T follicular helper cell (primary cell): ENCODE measurements at places on chromosomes 1 and 21.
A peak's percentile ranks its signal among the peaks of the same experiment; 100 is the strongest.

GRCh38 chr1:223720971-223721591 is 8.7 kb downstream of the CAPN2 start:
- DNase-seq = no peak

- DNase-seq = no peak
Observed at GRCh38 chr1:214429951-214430770, 121.2 kb downstream of the PTPN14 start.

GRCh38 chr1:154821083-154821482 is 49.0 kb downstream of the KCNN3 start:
- no peak for DNase-seq

GRCh38 chr1:68173936-68174737 is 58.2 kb downstream of the WLS start:
- DNase-seq = no peak

DNA sequence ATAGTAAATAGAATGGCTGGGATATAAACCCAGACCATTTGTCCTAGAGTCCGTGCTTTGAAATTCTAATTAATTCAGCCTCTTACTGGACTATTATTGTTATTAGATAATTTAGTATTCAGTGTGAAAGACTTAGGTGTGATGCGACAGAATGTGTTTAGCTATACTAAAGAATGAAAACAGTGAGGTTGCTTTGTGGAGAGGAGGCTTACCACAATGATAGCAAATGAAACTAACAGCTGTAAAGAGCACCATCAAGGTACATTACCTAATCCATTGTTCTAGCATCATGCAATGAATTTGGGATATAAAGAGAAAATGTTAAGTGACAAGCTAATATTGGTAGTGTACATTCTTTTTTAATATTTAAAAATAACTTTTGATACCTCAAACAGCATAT is 911.1 kb downstream of the KCNT2 start:
- no peak for DNase-seq

DNA sequence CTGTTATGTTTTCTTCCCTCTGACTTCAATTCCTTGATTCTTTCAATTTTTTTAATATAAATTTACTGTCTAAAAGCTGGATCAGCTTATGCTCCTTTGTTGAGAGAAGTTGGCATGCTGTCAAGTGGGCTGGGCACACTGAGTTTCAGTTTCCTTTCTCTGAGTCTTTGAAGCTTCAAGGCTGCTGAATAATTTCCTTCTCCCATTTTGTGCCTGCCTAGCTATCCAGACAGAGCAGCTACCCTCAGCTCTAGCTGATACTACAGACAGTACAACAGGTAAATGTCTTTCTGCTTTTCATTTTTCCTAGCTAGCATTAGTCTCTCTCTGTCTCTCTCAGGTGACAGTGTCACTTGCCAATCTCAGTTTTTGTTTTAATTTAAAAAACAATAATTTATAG is at the start of gene IFI44:
Gene IFI44 (plus strand): TSS at position 204 of the 400 bp plus-strand sequence. CDS start 365 bp downstream, outside the sequence.
- peak; percentile 73 for DNase-seq

GRCh38 chr21:16837321-16837720 is 675.5 kb upstream of the CXADR start:
- DNase-seq = no peak

DNA sequence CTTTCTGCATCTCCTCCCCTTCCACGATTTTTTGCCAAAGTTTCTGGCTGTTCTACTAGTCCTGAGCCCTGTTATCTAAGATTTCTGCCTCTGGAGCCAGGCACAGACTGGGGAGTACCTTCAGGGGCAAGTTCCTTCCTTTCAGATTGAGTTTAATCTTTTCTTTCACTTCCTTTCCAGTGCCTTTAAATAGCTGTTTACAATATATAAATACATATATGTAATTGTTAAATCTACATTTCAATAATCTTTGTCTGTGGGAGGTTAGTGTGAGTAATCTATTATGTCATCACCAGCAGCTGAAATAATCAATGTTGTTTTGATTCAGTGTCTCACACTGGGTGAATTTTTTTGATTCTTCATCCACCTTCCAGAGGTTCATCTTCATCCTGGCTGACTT is 31.8 kb downstream of the DIPK1A start:
- no peak for DNase-seq

- no peak for DNase-seq
Observed at GRCh38 chr1:234564035-234565029, 45.6 kb downstream of the IRF2BP2 start.

DNA sequence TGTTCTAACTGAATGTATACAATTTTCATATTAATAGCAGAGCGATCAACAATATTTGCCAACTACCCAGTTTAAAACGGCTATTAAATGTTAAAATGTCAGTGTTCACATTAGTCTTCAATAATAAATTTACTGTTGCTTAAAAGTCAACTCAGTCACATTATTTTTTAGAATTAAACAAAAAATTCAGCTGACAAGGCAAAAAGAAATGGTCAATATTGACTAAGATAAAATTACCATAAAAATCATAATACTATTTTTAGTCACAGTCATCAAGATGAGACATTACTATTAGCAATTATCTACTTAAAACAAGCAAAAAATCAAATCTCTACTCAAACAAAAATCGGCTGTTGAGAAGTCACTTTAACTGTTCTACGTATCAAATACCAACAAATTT is 1.5 kb downstream of the ANKRD13C start:
- DNase-seq = no peak

- DNase-seq = no peak
Observed at GRCh38 chr1:221437171-221437570, 304.7 kb downstream of the DUSP10 start.

DNA sequence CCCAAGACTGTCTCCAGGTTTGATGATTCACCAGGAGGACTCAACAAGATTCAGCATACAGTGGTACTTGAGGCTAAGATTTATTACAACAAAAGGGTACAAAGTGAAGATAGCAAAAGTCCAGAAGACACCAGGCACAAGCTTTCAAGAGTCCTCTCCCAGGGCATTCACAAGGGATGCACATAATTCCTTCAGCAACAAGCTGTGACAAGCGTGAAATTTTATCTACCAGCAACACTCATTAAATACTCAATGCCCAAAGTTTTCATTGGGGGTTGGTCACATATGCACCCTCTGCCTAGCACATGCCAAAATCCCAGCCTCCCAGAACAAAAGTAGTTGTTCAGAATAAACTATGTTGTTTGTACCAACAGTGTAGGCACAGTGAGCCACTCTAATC is 62.3 kb downstream of the PRKACB start:
- no peak for DNase-seq

DNA sequence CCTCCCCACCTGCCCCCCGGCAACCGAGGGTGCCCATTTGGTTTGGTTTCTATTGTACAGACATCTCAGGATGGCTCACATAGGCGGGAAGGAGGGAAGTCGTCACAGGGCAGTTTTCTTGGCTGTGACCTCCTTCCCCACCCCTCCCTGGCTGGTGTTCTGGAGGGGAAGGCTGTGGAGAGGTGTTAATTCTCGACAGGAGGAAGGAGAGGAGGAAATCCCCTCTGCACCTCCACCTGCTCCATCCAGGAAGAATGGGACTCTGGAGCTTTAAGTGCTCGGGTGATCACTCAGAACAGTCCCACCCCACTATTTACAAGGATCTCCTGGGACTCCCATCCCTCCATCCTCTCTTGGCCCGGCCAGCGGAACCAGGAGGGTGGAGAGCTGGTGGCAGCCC is 7.6 kb downstream of the MEX3A start:
- no peak for DNase-seq

DNA sequence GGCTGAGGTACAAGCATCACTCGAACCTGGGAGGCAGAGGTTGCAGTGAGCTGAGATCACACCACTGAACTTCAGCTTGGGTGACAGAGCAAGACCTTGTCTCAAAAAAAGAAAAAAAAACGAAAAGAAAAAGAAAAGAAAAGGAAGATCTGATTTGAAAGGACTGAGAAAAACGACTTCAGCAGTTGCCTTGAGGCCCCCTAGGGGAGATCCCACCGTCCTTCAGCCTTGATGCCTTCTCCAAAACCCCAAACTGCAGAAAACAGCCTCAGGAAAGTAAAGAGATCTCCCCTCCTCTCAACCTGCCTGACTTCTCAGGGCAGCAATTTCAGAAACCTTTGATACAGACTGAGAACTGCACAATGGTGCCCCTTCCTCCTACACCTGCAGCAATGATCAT is 50.9 kb upstream of the BCAR3 start:
- DNase-seq = no peak

DNA sequence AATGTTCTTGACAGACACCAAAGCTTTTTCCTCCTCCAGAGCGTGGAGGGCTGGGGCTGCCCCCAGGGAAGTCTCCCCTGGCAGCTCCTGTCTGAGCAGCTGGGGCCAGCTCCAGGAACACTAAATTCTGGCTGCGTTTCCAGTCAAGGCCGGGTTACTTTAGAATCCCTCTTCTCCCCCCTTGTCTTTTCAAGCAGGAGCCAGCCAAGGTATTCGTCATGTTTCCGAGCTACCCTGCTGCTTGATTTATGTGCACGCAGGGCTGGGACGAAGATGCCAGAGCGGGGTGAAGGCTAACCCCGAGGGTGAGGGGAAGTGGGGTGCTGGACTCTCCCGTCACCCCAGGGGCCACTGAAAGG is 68.1 kb upstream of the ANGPTL1 start:
- no peak for DNase-seq

GRCh38 chr1:189323091-189323490 is 1154.6 kb downstream of the BRINP3 start:
- no peak for DNase-seq

GRCh38 chr1:31111290-31111951 is 45.9 kb upstream of the PUM1 start:
- no peak for DNase-seq

DNA sequence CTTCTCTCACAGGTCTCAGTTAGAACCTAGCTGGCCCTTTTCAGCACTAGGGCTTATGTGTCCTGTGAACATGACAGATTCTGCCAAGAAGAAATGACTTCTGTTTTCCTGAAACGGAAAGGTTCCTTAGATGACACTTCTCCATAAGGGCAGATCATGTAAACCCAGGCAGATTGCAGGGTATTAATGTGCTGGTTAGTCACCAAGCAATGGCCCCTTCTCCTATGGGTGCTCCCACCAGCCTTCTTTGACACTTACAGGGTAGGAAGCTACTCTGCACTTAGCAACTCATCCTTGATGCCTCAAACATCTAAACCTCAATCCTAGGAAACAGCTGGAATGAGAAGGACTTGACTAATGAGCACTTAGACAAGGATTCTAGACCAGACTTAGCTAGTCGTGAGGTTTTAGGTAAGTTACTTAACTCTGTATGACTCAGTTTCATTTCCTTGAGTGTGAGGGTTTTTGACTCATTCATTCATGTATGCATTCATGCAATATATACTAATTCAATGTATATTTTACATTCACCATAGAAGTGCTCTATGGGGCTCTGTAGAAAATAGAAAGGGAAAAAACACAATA is 74.1 kb upstream of the PLXNA2 start:
- no peak for DNase-seq

DNA sequence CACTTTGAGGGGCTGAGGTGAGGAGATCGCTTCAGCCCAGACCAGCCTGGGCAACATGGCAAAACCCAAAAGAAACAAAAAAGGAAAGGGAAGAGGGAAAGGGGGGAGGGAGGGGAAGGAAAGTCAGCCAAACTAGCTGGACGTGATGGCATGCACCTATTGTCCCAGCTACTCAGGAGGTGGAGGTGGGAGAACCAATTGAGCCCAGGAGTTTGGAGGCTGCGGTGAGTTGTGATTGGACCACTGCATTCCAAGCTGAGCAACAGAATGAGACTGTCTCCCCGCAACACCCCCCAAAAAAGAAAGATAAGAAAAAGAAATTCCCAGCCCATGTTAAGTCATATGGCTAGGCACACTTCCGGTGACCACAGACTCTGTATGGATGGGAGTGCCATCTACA is 128.4 kb downstream of the PTPN14 start:
- no peak for DNase-seq

GRCh38 chr1:10170239-10170574 is 40.2 kb upstream of the KIF1B start:
- DNase-seq = no peak

DNA sequence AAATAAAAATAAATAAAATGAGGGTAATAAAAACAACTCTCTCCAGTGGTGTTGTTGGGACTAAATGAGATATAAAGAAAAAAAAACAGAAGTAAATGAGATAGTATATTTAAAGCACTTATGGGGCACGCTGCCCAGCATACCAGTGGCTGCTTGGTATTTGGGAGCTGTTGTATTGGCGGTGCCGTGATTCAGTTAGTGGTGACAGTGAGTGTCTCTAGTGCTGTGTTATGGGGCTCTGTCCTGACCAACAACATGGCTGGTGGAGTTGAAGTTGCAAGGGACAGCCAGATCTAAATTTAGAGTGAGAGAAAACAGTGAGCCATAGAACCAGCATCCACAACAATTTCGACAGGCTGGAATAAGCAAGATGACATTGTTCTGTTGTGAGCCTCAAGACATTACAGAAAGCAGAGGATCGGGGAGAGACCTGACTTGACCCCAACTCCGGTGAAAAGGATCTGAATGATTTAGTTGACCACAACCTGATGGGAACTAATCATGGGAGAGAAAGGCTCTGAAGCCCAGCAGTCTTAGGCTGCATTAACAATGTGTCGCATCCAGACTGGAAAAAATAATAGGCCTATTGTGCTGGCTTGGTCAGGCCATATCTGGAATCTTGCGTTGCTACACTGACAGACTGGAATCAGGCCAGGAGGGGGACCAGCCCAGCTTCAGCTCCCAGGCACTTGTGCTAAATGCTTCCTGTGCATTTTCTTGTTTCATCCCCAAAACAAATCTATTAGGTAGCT is 2.4 kb upstream of the MFSD2A start:
- no peak for DNase-seq

DNA sequence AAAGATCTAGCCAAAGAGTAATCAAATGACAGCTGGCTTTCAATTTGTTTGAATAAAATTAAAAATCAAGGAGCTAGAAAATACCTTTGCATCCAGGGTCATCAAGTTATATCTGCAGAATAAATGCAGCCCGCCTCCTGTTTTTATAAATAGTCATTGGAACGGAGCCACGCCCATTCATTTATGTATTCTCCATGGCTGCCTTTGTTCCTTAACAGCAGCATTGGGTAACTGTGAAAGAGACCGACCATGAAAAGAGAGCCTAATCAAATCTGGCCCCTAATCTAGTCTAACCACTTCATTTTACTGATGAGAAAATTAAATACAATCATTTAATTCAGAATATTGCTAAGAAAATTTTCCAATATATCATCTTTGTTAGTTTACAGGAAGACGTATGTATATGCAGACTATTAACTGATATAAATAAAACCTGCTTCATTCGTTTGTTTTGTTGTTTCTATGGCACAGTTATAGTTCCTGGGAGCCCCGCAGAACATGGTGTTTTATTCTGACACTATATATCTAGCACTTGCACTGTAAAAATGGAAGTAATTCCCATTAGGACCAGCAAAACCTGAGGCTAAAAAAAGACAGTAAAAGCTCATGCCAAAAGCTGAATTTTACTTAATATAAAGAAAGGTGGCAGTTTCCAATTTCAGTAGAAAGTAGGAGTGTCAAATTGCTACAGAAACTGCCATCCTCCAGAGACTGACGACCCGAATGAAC is 111.8 kb upstream of the PALMD start:
- no peak for DNase-seq

DNA sequence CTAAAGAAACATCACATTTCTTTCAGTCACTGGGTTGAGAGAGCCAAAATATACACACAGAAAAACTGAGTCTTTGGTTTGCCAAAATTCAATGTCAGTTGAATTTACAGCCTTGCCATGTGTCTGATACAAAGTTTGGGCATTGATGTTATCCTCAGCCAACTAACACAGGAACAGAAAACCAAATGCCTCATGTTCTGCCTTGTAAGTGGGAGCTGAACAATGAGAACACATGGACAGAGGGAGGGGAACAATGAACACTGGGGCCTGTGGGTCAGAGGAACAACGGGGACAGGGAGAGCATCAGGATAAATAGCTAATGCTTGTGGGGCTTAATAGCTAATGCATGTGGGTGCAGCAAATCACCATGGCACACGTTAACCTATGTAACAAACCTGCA is 39.6 kb upstream of the C21orf91 start:
- DNase-seq = no peak

- DNase-seq = no peak
Observed at GRCh38 chr1:31717341-31717740, 13.5 kb upstream of the COL16A1 start.
